T-helper 2 cell (primary cell): ENCODE measurements at places on chromosomes 11 and 22.

- DNase-seq = no peak
Observed at GRCh38 chr11:57480409-57481137, 20.2 kb downstream of the RTN4RL2 start.

- no peak for DNase-seq
Observed at GRCh38 chr11:116065986-116066385, 561.8 kb upstream of the CADM1 start.

GRCh38 chr11:69121621-69122325 lies 34.0 kb upstream of the SMIM38 start:
- no peak for DNase-seq

- no peak for DNase-seq
Observed at GRCh38 chr22:33400891-33401290, 342.7 kb upstream of the SYN3 start.

DNA sequence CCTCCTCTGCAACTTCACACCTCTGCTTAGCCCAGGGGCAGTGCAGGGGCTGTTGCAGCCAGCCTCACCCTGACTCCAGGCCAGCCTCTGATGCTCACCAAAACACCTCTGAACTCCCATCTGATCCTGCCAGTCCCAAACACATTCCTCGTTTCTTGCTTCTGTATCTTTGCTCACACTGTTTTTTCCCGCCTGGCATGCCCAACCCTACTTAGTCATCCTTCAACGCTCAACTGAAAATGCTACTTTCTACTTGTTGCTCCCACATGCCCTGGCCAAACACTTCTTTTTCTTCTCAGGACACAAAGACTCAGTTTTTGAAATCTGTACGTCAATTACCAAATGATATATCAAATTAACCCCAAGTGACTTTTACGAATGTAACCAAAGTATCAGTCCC lies 140.8 kb upstream of the ZBED5 start:
- no peak for DNase-seq

DNA sequence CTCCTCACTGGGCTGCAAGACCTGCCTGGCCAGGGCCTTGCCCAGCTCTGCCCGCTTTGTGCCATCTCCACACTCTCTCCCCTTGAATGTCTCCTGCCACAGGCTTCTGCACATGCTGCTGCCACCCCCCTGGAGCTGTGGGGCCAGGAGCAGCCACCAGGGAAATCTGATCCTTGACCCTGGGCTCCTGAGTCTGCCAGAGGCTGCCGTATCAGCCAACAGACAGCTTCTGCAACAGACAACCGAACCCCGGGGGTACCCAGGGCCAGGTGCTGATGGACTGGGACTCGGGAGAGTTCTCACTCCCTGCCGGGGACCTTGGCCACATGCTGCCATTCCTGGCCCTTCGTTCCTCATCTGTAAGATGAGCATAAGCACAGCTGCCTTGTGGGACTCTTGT lies 3.3 kb upstream of the PPARA start:
- no peak for DNase-seq

DNA sequence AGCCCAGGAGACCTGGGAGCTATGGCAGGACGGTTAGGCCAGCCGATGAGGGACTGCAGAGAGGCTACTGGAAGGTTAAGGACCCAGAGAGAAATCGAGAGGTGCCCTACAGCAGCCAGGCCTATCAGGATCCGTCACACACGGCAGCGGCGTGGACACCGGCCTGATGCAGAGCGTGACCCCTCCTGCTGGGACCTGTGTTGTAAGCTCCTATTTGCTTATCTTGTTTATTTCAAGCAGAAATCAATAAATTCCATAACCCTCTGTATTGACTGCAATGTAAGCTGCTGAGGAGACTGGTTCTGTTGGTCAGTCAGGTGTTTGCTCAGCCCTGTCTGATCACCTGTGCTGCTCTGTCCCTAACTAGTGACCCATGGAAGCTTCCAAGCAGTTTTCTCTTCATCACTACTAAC lies 39.9 kb downstream of the PPP2R1B start:
- no peak for DNase-seq

DNA sequence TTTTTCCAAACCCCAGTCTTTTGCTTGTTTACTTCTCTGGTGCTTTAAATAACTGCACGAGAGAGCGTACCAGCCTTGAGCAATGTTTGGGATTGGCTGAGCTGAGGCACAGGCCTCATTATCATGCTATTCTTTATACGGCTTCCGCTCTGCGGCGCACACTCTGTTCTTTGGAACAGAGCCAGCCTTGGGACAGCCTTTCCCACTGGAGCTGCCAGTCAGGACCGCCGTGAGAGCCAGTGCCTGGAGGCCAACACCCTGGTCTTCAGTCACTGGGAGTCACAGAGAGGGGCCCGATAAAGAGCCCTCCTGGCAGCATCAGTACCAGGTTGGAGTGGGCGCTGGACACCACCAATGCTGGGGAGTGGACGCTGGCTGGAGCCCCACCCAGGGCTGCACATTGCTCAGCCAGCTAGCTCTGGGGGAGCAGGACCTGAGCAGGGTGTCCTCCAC lies 125.6 kb downstream of the BCR start:
- DNase-seq = no peak

- no peak for DNase-seq
Observed at GRCh38 chr11:95137299-95137698, 47.7 kb downstream of the ENDOD1 start.
